Activated CD8-positive, alpha-beta memory T cell treated with anti-CD3 and anti-CD28 coated beads for 1 hour (primary cell): ENCODE measurements at places on chromosomes 3 and 15.

GRCh38 chr3:38173834-38174418 is 8.6 kb downstream of the OXSR1 start:
- DNase-seq, result no peak

GRCh38 chr3:54712539-54712938 is 215.3 kb downstream of the LRTM1 start:
- DNase-seq, result no peak

GRCh38 chr15:85826756-85827515 is 32.2 kb upstream of the KLHL25 start:
- DNase-seq, result no peak

DNA sequence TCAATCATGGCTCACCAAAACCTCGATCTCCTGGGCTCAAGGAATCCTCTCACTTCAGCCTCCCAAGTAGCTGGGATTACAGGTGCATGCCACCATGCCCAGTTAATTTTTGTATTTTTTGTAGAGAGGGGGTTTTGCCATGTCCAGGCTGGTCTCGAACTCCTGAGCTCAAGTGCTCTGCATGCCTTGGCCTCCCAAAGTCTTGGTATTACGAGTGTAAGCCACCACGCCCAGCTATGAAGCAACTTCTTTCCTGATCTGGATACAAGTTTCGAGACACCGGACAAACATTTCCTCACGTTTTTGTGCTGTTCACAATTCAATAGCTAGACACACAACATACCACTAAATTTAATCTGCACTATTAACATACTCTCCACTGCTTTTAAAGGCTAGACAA is 3.4 kb upstream of the SYNM start:
- DNase-seq, result no peak

- no peak for DNase-seq
Observed at GRCh38 chr3:6444888-6445658, 415.8 kb upstream of the GRM7 start.
